ENCODE measurements at places on chromosomes 11 and 22.

GRCh38 chr11:8384199-8384821 is 120.6 kb upstream of the LMO1 start:
- no peak for DNase-seq

DNA sequence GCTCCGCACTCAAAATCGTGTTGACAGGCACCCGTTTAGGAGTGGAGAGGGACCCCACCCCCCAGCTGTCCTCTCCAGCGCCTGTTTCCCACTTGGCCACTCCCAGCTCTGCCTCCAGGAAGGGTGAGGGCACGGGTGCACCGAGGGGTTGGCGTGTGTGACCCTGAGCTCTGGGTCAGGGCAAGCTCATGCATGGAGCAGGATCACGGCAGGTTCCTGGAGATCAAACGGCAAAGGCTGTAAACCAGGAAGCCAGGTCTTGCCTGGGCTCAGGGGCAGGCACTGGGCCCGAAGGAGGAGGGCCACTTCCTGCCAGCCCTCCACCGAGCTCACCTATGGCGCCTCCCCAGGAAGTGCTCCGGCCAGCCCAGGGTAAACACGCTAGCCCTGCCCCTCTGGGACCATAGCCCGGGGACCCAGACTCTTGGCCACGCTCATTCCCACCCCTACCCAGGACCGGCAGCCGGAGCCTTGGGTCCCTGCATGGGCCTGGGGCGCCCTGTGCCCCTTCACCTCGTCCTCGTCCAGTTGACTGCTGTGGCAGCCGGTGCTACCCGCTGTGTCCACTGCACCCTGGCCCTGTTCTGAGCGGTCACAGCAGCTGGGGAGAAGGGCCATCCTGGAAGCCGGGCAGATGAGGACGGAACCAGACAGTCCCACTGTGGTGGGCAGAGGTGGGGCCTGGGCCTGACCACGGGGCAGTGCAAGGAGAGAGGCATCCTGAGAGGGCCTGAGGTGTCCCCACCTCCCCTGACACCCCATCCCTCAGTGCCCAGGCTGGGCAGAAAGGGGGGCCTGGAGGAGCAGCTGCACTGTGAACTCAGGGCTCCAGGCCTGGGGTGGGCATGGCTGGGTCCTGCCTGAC is 1.0 kb upstream of the EPS8L2 start:
- peak; percentile 25 for DNase-seq

- DNase-seq = no peak
These were observed 4.6 kb upstream of the APOL4 start for GRCh38 chr22:36206255-36206654.

GRCh38 chr11:100594320-100594719 is 92.8 kb upstream of the ARHGAP42 start:
- no peak for DNase-seq

GRCh38 chr11:27574342-27574741 is 67.8 kb upstream of the LIN7C start:
- no peak for DNase-seq

GRCh38 chr22:48490500-48491411 is 1336.9 kb downstream of the BRD1 start:
- DNase-seq = peak; percentile 42

DNA sequence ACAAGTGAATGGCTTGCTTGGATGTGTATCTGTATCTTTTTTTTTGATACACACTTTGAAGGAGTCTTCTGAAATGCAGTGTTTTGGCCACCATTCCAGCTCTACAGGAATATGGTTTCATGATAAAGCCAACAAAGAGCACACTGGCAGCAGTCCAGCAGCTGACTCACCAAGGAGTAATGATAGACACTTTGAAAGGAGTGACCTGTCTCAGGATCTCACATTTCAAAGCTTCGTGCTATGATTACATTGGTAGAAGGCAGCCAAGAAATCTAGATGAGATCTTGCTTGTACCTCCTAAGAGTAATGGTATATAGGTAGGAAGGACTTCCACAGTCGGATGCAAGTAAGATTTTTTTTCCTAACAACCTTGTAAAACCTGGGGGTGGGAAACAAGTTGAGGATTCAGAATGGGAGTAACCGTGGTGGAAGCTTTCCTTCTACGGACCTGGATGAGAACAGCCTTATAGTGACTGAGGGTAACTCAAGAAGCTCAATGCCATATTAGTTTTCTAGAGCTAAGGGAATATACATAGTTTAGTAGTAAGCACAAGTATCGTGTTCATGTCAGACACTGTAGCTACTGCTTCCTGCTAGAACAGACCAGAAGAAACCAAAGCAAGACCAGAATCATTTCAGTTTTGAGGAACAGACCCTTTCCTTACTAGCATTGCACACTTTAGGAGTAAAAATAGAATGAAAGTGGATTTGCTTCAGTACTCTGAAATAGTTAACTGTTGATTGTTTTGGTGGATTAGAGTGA is 25.0 kb downstream of the MTMR3 start:
- peak; percentile 44 for DNase-seq

GRCh38 chr11:17077240-17077519 is 287 bp downstream of the RPS13 start:
- no peak for DNase-seq

DNA sequence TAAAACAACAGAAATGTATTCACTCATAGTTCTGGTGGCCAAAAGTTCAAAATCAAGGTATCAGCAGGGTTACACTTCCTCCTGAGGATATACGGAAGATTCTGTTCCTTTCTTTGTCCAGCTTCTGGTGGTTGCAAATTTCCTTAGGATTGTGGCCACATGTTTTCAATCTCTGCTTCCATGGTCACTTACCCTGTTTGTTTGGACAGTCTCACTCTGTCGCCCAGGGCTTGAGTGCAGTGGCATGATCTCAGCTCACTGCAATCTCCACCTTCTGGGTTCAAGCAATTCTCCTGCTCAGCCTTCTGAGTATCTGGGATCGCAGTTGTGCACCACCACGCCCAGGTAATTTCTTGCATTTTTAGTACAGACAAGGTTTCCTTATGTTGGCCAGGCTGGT is 534.3 kb downstream of the KCNA4 start:
- DNase-seq = no peak

GRCh38 chr11:65254724-65255123 is 7.0 kb upstream of the POLA2 start:
- DNase-seq = no peak

DNA sequence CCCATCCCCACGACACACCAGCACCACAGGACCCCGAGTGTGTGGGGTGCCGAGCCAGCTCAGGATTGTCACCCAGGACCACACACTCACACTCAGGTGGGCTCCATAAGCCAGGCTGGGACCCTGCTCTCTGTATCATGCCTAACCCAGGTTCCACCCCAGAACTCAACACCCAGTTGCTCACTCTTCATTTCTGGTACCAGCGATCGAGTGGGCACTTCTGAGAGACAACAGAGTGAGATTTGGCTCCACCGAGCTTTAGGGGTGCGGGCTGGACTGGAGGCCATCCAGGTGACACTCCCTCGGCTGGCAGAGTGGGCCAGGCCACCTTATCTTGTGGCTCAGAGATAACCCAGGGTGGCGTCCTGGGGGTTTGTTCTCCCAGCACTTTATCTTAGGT is 1323.8 kb downstream of the BRD1 start:
- no peak for DNase-seq

DNA sequence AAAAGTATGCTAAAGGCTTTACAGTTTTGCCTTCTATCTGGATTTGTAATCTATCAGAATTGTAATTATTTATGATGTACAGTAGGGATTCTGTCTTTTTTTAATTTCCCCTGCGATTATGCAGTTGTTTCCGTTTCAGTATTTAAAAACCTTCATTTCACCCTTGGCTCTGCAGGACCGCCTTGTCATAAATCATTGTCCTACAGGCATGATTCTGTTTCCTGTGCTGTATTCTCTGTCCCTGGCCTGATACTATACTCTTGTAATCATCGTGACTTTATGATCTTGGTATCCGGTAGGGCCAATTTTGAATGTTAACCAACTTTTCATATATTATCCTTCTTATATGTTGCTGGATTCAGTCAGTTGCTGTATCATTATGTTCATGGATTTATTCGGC is 151.7 kb downstream of the ATXN10 start:
- no peak for DNase-seq

GRCh38 chr11:67689178-67689577 is 14.8 kb upstream of the ALDH3B2 start:
- DNase-seq = no peak

DNA sequence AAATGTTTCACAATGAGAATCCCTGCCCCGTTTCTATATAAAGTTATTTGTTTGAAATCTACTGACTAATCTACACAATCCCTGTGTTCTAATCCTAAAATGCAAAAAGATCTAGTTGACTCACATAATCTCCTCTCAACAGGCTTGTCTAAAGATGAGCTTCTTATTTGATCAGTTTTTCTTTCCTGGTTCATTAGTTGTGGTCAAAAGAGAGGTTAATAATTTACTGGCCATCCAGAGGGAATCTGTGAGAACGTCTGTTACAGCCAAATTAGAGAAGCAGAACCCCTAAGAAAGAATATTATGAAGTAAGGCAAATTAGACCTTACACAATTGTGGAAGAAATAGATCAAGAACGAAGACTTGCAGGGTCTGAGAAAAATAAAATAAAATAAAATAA is 173.7 kb upstream of the ANO3 start:
- DNase-seq = no peak

DNA sequence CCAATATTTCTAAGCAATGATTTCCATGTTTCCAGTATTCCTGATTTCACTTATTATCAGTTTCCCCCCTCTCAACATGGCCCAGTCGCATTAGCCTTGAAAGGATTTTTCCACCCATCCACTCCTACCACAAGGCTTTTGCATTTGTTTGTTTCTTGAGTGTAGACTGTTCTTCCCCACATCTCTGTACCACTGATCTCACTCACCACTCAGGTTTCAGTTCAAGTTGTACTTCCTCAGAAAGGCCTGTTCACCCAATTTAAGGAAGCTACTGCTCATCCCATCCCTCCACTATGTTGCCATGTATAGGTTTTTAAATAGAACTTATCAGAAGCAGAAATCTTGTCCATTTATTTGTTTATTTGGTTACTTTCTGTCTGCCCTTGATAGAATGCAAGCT is 472.3 kb downstream of the FAM181B start:
- no peak for DNase-seq

DNA sequence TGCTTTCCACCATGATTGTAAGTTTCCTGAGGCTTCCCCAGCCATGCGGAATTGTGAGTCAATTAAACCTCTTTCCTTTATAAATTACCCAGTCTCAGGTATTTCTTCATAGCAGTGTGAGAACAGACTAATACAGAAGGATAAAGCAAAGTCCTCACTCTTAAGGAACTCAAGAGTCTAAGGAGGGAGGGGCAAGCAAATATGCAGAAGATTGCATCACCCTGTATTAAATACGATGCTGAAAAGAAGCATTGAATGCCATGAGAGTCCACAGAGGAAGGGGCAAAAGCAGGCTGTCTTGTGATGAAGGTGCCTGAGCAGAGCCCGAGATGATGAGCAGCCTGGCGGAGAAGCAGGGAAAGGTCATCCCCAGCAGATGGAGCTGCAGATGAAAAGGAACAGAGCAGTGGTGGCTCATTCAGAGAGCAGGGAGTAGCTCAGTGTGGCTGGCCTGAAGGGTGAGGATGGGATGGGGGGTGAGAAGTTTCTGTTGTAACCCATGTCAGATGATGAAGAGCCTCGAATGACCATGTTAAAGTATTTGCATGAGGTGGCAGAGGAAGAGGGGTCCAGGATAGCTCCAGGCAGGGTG is 6.3 kb upstream of the IZUMO1R start:
- no peak for DNase-seq

DNA sequence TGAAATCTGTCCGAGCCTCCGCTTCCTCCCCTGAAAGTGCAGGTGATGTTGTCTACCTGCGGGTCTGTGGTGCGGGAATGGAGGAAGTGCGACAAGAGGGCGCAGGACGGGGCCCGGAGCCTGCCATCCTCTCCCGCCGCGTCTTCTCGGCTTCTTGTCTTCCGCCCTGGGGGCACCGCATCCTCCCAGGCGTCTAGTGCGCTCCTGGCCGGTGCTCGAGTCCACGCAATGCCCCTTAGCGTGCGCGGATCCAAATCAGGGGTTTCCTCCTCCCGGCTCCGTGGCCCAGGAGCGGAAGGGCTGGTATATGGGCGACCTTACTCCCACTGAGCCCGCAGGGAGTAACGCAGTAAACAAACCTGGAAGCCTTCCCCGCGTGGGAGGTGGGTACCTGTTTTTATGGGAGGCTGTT is 405 bp downstream of the SFI1 start:
- no peak for DNase-seq

- no peak for DNase-seq
These were observed 876.0 kb downstream of the METTL15 start for GRCh38 chr11:28984231-28984630.

GRCh38 chr11:124743050-124743449 is 3.3 kb downstream of the NRGN start:
- no peak for DNase-seq

DNA sequence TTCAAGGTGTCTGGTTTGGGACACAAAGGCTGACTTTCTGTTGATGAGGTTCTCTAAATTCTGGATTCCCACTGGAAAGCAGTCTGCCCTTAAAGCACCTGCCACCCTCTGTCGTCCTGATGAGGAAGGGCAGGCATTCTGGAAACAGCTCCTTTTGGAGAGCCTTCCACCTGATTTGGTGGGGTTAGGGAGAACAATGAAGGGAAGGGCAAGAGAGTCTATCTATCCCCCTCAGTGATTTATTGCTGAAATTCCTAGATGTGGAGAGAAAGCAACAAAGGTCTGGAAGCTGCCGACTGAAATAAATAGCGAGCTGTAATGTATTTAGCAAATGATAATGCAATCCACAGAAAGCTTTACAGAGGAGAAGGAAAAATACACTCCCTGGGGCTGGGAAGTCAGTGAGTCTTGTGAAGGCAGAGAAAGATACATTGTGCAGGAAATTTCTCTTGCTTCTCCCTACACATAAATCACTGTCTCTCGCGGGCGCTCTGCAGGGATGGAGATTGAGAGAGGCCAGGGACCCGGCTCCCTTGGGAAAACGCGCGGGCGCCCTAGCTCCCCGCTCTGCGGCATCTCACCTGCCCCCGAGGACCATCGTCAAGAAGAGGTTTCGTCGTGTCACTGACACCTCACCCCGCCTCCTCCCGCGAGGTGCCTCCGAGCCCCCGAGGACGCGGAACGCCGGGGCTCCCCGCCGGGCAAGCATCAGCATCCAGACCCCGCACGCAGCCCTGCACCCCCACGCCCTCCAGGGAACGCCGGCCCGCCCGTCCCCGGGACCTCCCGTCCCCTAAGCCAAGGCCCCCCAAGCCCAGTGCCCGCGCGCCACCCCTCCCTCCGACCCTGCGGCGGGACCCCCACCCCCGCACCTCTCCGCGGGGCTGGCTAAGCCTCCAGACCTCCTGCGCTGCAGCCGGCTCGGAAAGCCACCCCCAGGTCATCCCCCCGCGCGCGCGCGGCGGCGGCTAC is 673 bp downstream of the CDON start:
- DNase-seq = peak; percentile 69

DNA sequence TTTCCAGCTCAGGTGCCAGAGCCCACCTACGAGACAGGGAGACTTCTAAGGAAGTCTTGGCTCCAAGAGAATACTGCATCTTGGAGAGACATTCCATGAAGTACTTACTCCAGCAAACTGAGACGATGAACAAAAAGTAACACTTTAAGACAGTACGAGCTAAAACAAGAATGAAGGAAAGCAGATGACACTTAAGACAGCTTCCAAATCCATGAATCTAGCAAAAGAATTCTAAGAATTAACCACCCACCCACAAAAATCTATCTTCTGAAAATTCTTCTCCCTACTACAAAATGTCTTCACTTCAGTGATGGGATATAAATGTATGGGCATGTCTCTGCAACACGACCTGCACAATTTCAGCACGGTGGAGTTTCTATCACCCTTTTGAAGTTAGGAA is 132.9 kb downstream of the C11orf58 start:
- DNase-seq = no peak

GRCh38 chr11:59173964-59174663 is 2.2 kb downstream of the DTX4 start:
- DNase-seq = no peak

GRCh38 chr22:22756109-22756508 is 111.7 kb downstream of the GGTLC2 start:
- no peak for DNase-seq

- no peak for DNase-seq
These were observed 399.5 kb downstream of the BUD13 start for GRCh38 chr11:116373104-116373944.

All from left hindlimb (tissue), 1 donor.